ENCODE measurements at places on chromosomes 2 and 18. TPM values are rescaled to one million over a fixed set of nuclear protein-coding genes. Genes with fewer than 3 reads are reported as not detected.

GRCh38 chr2:78029392-78029995, 507.3 kb upstream of the LRRTM4 start:
- no peak for DNase-seq

DNA sequence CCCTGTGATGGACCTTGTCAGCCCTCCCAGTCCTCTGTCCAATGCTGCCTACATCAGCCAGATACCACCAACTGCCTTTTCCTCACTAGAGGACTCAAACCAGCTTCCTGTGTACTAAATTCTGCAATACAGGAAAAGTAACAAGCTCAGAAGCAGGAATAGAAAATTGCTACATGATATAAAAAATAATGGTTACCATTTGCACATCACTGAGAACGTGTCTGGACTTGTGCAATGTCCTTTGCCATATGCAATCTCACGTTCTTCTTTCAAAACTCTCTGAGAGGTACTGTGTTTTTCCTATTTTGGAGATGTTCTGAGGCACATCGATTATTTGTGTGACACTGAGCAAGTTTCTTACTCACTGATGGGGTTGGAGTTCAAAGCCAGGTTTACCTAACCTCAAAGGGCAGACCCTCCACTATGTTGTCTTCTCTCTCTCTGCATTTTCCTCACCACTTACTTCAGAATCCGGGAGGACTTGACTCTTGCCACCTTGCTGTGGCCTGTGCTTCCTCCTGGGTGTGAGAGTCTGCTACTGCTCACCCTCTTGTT, 12.1 kb downstream of the UPP2 start:
- DNase-seq, result no peak

DNA sequence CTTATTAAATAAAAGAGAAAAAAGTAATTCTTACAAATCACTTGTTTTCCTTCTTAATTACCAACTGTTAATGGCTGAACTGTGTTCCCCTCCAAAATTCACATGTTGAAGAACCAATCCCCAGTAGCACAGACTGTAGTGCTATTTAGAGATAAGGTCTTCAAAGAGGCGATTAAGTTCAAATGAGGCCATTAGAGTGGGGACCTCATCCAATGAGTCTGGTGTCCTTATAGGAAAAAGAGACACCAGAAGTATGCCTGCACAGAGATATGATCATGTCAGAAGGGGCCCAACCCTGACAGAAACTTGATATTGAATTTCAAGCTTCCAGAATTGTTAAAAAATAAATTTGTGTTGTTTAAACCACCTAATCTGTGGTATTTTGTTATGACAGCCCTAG, 89.8 kb downstream of the MEMO1 start:
- DNase-seq, result no peak

DNA sequence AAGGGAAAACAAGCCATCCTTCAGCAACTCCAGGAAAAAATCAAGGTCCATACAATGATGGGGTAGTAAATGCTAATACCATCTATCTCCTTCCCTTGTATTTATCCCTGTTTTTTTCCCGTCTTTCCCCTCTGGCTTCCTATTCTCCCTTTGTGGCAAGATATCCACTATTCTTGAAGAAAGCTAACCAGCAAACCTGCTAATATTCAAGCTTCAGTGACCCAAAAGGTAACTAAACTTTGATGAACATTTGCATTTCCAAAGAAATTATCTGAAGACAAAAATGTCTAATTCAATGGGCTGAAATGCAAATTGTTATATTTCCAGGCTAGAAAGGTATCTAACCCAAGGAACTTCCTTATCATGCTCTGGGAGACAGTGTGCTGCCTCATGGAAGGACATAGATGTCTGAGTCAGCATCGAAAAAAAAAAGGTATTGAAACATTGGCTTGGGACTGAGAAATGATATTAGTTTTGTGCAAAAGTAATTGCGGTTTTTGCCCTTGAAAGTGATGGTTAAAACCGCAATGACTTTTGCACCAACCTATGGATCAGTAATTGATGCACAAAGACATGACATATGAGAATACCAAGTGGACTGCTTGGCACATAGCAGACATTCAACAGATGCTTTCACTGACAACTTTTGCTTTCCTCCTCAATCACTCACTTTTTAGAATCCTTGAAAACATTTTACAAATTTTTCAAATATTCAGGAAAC, 63.7 kb upstream of the HNMT start:
- DNase-seq, result no peak

GRCh38 chr2:116859708-116860107, 954.8 kb upstream of the DDX18 start:
- DNase-seq, result no peak

DNA sequence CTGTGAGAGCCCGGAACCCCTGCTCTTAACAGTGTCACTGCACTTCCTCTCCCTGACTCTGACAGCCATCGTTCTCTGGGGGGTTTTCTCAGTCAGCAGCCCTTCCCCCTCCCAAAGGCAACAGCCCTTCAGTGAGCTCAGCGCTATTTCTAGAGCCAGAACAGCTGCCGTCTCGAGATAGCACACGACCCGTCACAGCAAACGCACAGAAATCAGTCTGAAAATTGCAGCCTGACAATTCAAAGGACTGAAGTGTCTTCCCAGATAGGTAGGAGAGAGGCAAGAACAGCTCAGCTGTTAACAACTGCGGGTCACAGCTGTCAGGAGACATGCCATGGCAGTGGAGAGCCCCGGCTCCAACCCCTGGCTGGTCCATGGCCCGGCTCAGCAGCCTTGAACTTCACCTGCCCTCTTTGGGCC, 45.4 kb downstream of the ST8SIA5 start:
- no peak for DNase-seq

DNA sequence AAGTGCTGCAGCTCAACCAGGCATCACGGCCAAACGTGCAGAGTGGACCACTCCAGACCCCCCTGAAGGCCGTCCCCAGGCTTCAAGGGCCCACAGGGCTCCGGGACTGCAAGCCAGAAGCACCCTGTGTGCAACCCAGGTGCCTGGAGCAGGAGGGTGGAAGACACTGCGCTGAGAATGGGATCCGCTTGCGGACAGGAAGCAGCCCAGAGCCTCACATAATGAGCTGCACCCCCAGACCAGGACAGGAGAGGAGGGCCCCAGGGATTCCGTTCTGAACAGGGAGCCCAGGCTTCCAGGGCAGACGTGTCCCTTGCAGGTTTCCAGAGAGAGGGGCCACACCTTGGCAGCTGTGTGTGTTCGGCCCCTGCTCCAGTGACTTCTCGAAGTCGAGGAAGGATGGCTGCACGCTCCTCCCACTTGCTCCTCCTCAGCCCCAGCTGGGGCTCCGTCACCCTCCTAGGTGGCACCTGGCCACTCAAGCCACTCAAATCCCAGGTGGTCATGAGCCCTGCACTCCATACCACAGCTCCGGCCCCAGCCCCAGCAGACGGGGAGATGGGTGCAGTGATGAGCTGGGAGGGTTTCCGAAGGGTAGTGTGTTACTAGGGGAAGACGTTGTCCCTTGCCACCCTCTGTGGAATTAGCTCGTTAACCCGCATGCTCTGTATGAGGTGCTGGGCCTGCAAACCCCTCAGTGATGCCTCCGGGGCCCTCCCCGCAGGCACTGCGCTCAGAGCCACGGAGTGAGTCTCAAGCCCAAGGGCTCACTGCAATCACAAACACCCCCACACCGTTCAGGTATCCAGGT, 79.2 kb downstream of the NDUFA10 start:
- DNase-seq, result no peak

DNA sequence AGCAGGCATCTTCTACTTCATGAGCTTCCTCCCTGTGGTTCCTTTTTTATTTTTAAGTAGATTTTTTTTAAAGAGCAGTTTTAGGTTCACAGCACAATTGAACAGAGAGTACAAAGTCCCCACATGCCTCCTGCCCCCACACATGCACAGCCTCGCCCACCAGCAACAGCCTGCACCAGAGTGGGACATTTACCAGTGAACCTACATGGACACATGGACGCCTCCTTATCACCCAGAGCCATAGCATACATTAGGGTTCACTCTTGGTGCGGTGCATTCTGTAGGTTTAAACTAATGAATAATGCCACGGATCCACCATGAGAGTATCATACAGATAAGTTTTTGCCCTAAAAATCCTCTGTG, 40.9 kb downstream of the HS1BP3 start:
- DNase-seq, result no peak

GRCh38 chr2:58158481-58158880, 82.6 kb downstream of the FANCL start:
- DNase-seq, result no peak

DNA sequence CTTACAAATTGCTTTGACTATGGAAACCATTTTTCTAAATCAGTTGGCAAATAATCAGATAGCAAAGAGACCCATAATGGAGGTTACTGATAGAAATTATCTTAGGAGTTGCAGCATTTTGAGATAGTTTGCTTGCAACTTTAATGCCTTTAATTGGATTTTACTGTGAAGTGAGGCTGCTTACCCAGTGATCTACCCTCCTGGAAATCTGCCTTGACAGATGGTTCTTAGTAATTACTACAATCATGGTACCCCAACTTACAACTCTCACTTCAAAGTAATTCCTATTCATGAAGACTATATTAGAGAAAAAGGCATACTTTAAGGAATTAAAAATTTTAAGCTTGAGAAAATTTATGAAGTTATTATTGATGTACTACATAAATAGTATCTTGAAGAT, 1288.6 kb upstream of the CDH2 start:
- no peak for DNase-seq

DNA sequence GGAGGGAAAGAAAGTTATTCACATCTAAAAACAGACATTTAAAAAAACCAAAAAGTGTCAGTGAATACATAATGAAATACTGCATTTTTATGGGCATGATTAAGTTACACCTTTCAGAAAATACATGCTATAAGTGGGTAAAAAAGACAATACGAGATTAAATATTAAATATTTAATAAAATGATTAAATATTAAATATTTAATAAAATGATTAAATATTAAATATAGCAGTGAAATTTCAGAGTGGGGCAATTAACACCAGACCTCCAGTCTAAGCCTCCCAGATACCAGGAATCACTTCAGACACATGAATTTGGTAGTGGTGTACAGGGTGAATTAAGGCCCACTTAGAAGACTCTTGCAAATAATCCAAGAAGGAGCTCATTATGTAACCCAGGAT, 15.5 kb downstream of the RBM43 start:
- no peak for DNase-seq

GRCh38 chr2:113760400-113760799, 4.0 kb upstream of the SLC35F5 start:
- DNase-seq, result no peak

DNA sequence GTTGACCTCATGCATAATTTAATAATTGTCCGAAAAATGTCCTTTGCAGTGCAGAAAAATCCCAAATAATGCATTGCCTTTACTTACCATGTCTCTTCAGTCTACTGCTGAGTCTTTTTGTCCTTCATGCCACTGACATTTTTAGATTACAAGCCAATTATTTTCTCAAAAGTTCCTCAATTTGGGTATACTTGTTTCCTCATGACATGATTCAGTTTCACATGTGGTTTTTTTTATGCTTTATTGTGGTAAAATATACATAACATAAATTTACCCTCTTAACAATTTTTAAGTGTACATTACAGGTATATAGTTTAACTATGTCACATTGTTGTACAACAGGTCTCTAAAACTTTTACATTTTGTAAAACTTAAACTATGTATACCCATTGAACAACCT, 81.0 kb downstream of the EPC2 start:
- no peak for DNase-seq

- no peak for DNase-seq
Observed at GRCh38 chr2:174330945-174331594, 3.7 kb upstream of the SP9 start.

DNA sequence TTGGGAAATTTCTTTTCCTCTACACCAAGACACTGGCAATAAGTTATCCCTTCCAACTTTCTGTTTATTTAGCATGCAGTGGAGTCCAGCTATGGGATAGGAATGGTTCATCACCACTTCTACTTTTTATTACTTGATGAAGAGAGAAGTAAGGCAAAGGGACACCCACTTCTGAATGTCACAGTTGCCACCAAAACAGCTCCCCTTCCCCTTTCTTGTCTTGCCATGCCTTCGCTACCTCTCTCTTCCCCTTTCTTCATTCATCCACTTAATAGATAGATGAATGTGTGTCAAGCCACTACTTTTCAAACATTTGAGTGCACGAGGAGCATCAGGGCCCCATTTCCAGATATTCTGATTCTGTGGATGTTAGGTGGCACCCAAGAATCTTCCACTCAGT, 59.6 kb downstream of the KCTD18 start:
- no peak for DNase-seq

- DNase-seq, result no peak
Observed at GRCh38 chr2:84527137-84528129, 11.1 kb downstream of the DNAH6 start.

GRCh38 chr2:47238638-47239037, 83.5 kb upstream of the STPG4 start:
- no peak for DNase-seq

DNA sequence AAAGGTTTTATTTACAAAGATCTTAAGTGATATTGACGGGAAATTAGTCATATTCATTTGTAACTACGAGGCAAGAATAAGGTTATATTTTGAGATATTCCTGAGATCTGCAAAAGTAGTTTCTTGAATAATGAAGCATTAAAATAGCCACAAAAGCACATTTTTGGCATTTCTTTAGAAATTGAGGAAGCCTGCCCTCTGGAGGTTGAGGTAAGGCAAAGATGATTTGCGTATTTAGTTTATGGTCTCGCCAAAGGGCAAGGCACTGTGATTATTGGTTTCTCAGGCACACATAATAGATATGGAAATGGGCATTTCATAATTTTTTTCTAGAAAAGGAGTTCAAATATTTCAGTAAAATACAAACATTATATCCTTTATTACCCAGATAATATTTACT, 143.7 kb upstream of the RPRM start:
- DNase-seq, result no peak

- peak; percentile 53 for DNase-seq
Observed at GRCh38 chr2:7672027-7672684, 754.9 kb downstream of the RNF144A start.

GRCh38 chr2:235059161-235059560, 107.3 kb downstream of the SH3BP4 start:
- no peak for DNase-seq

GRCh38 chr18:76471593-76471992, 23.4 kb downstream of the ZNF516 start:
- DNase-seq, result no peak

DNA sequence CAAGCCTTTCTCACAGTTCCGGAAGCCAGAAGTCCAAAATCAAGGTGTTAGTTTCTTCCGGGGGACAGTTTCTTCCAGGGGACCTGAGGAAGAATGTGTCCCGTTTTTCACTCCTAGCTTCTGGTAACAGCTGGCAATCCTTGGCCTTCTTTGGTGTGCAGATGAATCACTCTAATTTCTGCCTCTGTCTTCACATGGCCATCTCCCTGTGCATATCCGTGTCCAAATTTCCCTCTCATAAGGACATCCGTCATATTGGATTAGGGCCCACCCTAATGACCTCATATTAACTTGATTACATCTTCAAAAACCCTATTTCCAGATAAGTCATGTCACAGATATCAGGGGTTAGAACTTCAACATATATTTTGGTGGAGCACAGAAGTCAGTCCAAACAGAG, 141.4 kb downstream of the ZEB2 start:
- DNase-seq, result no peak

Gene FBXO41
- polyA plus RNA-seq, result 2.4 TPM

Gene GATA6
- polyA plus RNA-seq, result 0.32 TPM

Gene AGBL5
- polyA plus RNA-seq, result 11.5 TPM

Gene NCKAP5
- not detected for polyA plus RNA-seq

Gene CFC1
- polyA plus RNA-seq, result not detected

Gene GNLY
- polyA plus RNA-seq, result 953 TPM

Gene CD8B
- 908 TPM for polyA plus RNA-seq

Gene DOK6
- polyA plus RNA-seq, result 0.13 TPM

Gene UGT1A8
- not detected for polyA plus RNA-seq

Gene PLCD4
- polyA plus RNA-seq, result 0.49 TPM

Gene MEP1B
- 0.12 TPM for polyA plus RNA-seq

Gene RUFY4
- not detected for polyA plus RNA-seq

Gene RGPD4
- not detected for polyA plus RNA-seq
